ENCODE measurements at places on chromosomes 7 and 10. TPM values are rescaled to one million over a fixed set of nuclear protein-coding genes. Genes with fewer than 3 reads are reported as not detected.
A peak's percentile ranks its signal among the peaks of the same experiment; 100 is the strongest.

DNA sequence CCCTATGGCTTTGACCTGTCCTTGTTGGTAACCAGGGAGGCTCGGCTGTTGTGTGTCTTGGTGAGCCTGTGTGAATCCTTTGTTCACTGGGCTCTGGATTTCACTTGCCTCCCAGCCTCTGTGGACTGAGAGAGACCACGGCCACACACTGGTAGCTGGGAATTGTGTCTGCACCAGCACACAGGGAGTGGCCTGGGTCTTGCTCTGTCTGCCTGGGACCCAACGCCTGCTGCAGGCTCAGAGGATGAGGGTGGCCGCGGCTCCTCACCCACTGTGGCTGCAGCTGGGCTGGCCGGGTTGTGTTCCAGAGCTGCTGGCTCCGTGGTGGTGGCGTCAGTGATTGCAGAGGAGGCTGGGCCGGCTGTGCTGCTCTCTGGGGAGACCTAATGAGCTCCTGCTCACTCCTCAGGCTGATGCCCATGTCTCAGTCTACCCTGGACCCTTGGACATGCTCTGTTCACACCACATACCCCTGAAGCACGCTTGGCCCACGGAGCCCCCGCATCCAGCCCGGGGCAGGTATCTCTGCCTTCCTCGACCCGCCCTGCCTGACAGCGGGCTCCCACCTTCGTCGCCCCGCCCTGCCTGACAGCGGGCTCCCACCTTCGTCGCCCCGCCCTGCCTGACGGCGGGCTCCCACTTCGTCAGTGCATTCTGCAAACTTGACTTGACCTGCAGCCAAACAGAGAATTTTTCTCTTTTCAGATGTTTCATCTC is 328.5 kb downstream of the ADARB2 start:
- no peaks in the 10 kb centered on the region for H3K36me3 ChIP-seq
- no peaks in the 10 kb centered on the region for H3K4me1 ChIP-seq
- no peaks in the 10 kb centered on the region for H3K27me3 ChIP-seq
- no peak for DNase-seq

DNA sequence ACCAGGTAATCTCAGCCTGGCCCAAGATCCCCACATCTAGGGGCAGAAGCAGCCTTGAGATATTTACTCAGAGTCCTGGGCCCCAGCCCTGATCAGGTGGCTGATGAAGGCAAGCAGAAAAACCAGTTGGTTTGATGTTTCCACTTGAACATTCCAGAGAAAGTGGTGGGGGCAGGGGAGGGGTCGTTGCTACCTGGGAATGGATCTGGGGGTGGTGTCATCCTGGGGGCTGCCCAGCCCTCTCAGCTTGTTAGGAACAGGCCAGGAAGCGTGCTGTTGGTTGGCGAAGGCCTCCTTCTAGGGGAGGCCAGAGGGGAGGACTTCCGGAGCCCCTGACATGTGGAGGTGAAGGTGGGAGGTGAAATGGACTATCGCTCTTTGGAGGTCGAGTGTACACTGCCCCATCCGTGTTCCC is 3.7 kb upstream of the ABHD11 start:
- H3K27me3 ChIP-seq, result no peaks in the 10 kb centered on the region
- H3K4me3 ChIP-seq, result no peak overlapping the region
- no peaks in the 10 kb centered on the region for H3K36me3 ChIP-seq
- H3K4me1 ChIP-seq, result no peaks in the 10 kb centered on the region

DNA sequence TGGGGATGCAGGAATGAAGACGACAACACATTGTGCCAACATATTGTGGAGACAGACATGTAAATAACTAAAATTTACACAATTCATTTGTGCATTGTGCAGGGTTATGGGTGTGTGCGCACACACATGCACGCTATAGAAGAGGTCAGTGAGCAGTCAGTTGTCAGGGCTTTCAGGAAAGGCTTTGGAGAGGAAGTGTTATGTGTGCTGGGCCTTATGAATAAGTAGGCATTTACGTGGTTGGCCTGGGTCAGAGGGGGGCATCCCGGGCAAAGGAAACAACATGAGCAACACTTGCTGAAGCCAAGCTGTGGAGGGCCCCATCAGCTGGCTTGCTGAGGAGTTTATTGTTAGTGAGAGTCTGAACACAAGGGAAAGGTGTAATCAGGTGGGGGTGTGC is 4.1 kb downstream of the PRXL2A start:
- no peaks in the 10 kb centered on the region for H3K4me1 ChIP-seq
- no peak overlapping the region for H3K4me3 ChIP-seq
- no peaks in the 10 kb centered on the region for H3K36me3 ChIP-seq
- DNase-seq, result no peak

DNA sequence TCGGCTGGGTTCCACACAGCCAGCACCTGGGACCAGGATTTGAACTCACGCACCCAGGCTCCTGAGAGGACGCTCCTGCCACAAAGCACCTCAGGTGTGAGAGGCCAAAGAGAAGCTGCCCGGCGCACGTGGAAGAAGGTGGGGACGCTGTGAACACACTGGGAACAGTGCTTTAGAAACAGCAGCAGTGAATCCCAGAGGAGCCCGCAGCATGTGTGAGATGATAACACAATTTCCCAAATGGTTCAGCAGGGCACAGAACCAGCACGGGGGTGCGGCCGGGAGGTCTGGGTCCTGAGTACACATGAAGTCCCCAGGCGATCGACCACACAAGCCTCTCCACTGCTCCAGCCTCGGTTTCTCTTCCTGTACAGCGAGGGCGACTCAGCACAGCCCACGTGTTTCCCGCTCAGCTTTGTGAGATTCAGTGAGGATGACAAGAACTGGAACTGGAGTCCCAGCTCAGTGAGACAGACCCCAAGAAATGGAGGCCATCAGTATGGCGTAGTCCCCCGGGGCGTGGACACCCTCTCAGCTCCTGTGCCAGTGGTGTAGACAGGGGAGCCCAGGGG is 188.3 kb downstream of the MAD1L1 start:
- no peaks in the 10 kb centered on the region for H3K36me3 ChIP-seq
- H3K27ac ChIP-seq, result no peak overlapping the region
- H3K27me3 ChIP-seq, result no peaks in the 10 kb centered on the region
- no peaks in the 10 kb centered on the region for H3K4me1 ChIP-seq
- H3K4me3 ChIP-seq, result no peak overlapping the region

DNA sequence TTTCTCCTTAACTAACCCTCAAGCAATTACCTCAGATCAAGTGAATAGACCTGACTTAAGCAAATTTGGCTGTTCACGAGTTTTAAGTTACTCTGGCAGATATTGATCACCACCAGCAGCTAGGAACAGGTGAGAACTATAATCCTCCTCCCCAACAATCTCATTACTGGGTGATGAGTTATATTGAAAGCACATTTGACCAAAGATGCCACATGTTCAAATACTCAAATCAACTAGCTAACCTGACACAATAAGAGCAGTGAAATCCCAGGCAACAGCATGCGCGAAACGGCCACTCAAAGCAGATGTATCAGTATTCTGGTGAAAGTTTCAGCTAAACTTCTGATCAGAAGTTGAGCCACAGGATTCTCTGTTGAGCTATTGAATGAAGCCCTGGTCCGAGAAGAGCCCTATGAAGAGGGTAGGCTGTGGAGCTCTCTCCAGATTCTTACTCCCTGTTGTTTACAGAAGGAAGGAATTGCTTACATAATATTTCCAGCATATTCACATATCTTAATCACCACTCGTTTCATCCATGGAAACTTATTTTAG is 52.6 kb downstream of the CAV1 start:
- no peak overlapping the region for H3K4me3 ChIP-seq
- no peaks in the 10 kb centered on the region for H3K36me3 ChIP-seq
- H3K27me3 ChIP-seq, result no peaks in the 10 kb centered on the region

Gene SP8
- not detected for total RNA-seq

DNA sequence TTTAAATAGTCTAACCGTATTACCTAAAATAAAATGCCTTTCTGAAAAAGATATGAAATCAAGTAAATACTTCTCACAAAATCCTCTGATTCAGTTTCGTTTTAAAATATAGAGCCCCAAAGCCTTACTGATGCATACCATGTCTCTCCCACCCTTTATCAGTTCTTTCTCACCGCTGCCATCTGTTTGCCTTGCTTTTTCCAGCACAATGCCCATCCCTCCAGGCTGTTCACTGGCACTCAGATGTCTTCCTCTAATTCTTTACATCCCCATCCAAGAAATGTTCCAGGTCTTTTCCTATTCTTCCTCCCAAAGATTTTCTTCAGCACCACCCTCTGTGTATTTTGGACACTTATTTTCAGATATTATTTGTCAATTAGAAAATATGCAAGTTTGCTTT is 116.5 kb upstream of the LRRN3 start:
- DNase-seq, result no peak
- no peaks in the 10 kb centered on the region for H3K27me3 ChIP-seq
- H3K36me3 ChIP-seq, result no peaks in the 10 kb centered on the region
- no peak overlapping the region for H3K4me3 ChIP-seq
- no peaks in the 10 kb centered on the region for H3K4me1 ChIP-seq

- no peak overlapping the region for H3K4me3 ChIP-seq
- H3K27ac ChIP-seq, result no peak overlapping the region
- no peaks in the 10 kb centered on the region for H3K4me1 ChIP-seq
These were observed 550.3 kb downstream of the GRM8 start for GRCh38 chr7:126702242-126703016.

DNA sequence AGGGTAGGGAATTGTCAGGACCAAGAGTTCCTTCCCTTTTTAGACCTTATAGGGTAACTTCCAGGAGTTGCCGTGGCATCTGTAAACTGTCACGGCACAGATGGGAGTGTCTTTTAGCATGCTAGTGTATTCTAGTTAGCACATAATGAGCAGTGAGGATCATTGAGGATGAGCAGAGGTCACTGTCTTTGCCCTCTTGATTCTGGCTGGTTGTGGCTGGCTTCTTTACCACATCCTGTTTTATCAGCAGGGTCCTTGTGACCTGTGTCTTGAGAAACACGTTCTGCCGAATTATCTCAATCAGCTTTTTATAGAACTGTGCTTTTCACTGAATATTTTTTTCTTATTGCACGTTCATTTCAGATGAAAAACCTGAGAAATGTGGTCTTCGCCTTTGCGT is 41.5 kb downstream of the MINPP1 start:
- peak; percentile 52 for DNase-seq
- no peaks in the 10 kb centered on the region for H3K36me3 ChIP-seq
- H3K4me1 ChIP-seq, result peaks cover 3% of the 10 kb centered on the region
- H3K27ac ChIP-seq, result peak overlapping the region; percentile 17
- H3K4me3 ChIP-seq, result no peak overlapping the region

DNA sequence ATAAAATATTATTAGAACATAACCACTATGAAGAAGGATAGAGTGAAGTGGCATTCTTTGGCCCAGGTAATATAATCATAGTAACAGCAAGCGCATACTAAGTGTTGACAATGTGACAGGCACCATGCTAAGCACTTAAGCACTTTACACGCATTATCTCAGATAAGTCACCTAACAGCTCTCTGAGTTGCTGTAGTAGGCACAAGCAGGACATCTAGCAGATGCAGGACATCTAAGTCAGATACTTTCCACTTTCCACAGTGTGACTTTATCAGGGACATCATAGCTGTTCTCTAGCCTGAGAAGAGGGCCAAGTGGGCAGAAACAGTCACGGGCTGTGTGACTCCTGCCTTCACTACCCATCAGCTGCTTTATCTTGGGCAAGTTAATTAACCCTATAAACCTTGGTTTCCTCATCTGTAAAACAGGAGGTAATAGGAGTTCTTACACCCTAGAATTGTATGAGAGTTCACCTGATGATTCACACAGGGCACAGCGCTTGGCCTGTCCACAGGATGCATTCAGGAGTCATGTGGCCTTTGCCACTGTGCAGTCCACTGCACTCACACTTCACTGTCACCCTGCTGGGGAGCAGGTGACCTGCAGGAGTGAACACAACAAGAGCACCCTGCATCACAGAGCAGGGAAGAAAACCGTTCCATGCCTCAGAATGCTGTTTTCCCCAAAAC is 12.5 kb downstream of the LIPA start:
- no peaks in the 10 kb centered on the region for H3K27me3 ChIP-seq
- H3K36me3 ChIP-seq, result peaks cover 4% of the 10 kb centered on the region
- DNase-seq, result no peak
- no peak overlapping the region for H3K27ac ChIP-seq
- no peak overlapping the region for H3K4me3 ChIP-seq

DNA sequence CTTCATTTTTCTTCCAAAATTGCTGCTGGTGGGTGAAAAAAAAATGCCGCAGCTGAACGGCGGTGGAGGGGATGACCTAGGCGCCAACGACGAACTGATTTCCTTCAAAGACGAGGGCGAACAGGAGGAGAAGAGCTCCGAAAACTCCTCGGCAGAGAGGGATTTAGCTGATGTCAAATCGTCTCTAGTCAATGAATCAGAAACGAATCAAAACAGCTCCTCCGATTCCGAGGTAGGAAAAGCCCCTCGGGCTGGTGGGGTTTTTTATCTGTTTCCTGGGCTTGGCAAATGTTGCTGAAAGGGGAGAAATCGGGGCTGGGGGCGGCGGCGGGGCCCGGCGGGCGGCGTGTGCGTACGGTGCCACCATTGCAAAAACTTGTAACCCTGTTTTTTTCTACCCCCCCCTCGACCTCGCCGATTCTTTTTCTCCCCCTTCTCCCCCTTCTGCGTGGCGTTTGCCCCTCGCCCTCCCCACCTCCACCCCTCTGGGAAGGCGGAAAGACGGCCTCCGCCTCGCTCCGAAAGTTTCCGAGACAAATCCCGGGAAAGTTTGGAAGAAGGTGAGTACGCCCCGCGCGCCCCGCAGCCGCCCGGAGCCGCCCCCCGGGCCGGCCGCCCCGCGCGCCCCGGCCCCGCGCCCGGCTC is 789 bp downstream of the TCF7L2 start:
- peak overlapping the region; percentile 98 for H3K4me3 ChIP-seq
- H3K27me3 ChIP-seq, result no peaks in the 10 kb centered on the region
- peak; percentile 79 for DNase-seq
- no peaks in the 10 kb centered on the region for H3K36me3 ChIP-seq

Gene TRIM4
- total RNA-seq, result 24.7 TPM

DNA sequence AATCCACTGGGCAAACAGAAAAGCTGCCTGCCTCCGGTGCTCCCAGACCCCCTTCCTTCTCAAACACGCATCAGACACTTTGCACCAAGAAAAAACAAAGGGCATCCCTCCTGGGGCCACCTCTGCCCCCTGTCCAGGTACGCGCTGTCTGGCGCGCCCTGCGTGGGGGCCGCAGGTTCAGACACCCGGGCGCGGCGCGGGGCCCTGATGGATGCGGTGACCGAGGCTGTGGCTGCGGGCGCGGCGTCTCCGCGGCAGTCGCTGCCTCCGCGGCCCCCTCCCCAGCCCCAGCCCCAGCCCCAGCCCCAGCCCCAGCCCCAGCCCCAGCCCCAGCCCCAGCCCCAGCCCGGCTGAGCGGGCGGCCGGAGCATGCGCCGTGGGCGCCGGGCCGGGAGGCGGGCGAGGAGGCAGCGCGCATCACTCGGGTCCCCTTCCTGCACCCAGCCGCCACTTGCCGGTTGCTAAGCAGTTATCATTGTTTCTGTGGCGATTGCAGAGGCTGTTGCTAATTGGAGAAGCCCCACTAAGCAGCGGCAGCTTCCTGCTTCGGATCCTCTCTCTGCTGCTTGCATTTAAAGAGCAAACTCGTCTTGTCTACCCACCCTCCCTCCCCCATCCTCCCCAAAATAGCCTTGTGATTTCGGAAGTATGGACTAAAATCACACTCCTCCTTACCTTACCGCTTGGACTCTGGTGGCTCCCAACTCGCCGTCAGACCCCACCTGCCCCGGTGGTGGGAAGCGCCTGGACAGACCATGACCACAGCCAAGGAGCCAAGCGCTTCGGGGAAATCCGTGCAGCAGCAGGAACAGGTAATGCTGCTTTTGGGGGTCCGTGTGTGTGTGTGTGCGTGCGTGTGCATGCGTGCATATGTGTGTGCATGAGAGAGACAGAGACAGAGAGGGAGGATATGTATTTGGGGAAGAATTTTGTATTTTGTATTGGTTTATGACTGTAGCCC is 252.8 kb downstream of the DPP6 start:
- H3K36me3 ChIP-seq, result no peaks in the 10 kb centered on the region
- no peaks in the 10 kb centered on the region for H3K4me1 ChIP-seq
- DNase-seq, result no peak
- H3K27me3 ChIP-seq, result no peaks in the 10 kb centered on the region
- H3K4me3 ChIP-seq, result no peak overlapping the region
- no peak overlapping the region for H3K27ac ChIP-seq
